ENCODE measurements at places on chromosomes 1 and 21.

GRCh38 chr21:26565546-26565945 is 7.5 kb downstream of the CYYR1 start:
- DNase-seq: no peak

DNA sequence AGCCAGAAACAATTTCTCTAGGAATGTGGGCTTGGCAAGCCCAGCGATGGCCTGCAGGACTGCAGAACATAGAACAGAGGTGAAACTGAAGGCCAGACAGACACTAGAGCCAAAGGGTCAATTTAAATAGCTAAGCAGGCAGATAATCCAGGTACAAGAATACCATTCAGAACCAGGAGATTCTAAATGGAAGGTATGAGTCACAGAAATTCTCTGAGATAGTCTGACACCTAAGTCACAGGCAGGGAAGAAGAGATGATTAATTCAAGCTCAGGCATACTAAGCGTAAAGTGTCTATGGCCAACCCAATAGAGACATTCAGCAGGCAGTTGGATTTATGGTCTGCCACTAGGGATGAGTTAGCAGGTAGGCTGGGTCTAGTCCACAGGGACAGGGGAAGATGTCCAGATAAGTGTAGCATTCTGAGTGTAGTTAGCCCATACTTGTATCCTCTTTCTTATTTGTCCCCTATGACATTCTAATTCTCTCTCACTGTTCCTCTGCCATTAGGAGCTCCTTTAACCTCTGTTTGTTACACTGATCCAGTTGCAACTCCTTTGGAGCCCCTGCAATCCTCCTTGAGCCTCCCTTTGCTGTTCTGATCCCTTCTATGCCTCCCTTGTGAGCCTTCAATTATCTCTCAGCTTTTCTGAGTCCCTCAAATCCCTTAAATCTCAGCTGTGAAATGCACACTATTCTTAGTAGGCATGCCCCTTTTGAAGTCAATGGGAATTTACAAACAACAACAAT is 383.8 kb downstream of the LMO4 start:
- no peak for DNase-seq

DNA sequence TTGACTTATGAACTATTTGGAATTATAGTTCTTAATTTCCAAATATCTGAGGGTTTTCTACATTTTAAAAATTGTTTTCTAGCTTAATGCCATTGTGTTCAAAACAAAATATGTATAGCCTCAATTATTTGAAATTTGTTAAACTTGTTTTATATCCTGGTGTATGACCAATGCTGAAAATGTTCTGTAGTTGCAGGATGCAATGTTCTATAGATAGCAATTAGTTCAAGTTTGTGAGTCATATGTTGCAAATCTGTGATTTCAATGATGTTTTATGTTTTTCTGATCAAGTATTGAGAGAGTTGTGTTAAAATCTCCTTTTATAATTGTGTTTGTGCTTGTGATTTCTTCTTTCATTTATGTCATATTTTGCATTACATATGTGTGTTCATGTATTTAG is 517.5 kb downstream of the ADGRL2 start:
- DNase-seq: no peak

GRCh38 chr1:219419860-219420259 is 193.0 kb downstream of the ZC3H11B start:
- DNase-seq: no peak

Measured in stimulated activated CD4-positive, alpha-beta T cell treated with anti-CD3 and anti-CD28 coated beads, Interleukin-12 subunit alpha, Interleukin-12 subunit beta, amount 100 ng/mL, for 48 hours (primary cell).